ENCODE measurements at places on chromosomes 12 and 14.

DNA sequence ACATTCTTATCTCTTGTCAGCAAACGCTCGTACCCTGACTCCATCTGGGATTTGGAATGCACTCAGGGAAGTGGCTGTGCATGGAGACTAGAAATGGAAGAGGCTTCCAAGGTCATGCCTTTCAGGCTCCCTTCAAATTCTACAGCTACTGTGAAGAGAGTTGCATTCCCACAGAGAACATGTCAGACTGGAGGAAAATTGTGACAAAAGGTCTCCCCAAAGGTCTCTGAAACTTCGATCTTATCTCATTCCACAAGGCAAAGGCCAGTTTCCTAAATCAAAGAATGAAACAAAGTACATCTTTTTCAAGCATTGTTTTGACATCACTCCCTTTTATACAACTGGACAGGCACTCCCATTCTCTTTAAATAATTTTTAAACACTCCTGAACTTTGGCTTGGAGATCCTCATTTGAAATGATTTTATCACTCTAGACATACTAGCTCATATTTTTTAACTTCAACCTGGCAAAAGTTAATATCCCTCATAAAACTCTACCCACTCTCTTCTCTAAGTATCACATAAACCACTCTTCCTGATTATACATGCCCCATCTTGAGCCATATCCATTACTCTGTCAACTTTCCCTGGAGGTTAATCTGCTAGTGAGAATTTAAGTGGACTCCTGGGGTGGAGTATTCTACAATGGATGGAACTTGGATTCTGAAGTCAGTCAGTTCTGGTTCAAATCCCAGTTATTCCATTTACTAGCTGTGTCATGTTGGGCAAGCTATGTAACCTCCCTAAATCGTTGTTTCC, 218.1 kb upstream of the HMGA2 start:
- no peak for DNase-seq

DNA sequence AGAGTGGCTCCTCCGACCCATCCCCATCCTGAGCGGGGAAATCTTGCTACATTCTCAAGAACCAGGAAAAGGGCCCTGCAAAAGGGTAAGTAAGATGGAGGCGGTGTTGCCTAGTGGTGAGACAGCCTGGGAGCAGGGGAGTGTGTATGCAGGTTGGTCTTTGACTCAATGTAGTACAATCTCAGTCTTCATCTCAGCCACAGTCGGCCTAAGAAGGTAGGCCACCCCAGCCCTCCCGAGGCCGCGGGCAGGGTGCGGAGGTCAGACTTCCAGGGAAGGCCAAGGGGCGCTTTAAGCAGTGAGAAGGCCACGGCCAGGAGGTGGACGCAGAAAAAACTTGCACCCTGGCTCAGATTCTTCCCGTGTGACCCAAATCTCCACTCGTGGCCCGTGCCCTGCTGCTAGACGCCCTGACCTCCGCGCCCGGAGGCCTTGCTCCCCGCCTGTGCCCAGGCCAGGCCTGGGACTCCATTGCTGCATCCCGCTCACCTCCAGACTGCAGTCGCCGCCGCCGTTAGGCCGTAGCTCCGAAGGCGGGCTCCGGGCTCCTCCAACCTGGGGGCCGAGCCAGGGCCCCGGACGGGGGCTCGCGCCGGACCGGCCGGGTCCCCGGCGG, 435 bp downstream of the FOXM1 start:
- DNase-seq = no peak

GRCh38 chr12:67617629-67618028, 30.9 kb upstream of the DYRK2 start:
- no peak for DNase-seq

GRCh38 chr14:57617510-57617909, 123.9 kb upstream of the CCDC198 start:
- DNase-seq = no peak

DNA sequence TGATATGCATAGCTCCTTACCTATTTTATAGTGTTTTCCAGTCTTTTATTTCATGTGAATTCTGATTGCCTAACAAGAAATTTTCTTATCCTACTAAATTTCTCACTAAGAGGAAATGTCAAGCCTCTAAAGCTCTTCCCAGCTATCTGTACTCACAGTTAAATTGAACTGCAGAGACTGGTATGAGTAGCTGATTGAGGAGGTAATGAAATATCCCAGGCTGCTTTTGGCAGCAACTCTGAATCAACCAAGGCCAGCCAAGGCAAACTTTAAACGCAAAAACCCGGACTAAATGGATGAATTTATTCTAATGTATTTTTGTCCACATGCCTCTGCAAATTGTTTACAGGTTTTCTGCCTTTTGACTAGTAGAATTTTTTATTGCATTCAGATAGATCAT, 119.1 kb upstream of the PMCH start:
- no peak for DNase-seq

- no peak for DNase-seq
These were observed 45.9 kb downstream of the IFNG start for GRCh38 chr12:68113644-68114043.

DNA sequence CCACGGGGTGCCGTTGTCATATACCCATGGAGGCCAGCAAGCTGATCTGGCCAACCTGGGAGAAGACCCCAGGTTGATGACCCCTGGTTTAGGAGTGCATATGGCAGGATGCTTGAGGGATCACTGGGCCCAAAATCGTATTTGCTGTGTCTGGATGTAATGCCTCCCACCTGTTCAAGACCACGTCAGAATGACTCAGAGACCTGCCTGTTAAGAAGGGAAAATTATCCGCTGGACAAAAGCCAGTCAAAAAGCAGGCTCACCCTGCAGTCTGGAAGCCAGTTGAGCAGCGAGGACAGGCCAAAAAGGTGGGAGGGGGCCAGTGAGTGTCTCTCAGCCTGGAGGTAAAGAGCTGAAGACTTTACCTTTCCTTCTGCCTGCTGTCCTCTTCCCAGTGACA, 449.2 kb downstream of the DPF3 start:
- DNase-seq = no peak

- DNase-seq = no peak
These were observed 76.0 kb downstream of the PAWR start for GRCh38 chr12:79614730-79615129.

DNA sequence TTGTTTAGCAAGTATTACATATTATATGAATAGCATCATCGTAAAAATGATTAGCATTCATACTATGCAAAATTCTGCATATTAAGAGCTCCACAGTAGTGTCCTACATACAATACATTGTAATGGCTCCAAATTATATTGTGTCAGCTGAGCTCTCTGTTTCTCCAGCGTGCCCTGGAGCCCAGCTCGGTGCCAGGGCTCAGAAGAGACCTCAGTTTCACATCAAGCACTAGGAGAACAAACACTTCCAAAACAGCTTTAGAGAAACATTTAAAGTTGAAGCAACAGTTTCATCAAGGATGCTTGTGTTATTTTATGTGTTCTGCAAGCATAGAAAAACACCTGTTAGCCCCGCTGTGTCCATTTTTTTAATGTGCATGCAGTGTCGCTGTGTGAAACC, 456.9 kb downstream of the EGLN3 start:
- DNase-seq = no peak

GRCh38 chr12:49585477-49586459, 17.8 kb upstream of the MCRS1 start:
- DNase-seq = no peak

- no peak for DNase-seq
These were observed 219.1 kb downstream of the FBXL14 start for GRCh38 chr12:1375323-1375722.

DNA sequence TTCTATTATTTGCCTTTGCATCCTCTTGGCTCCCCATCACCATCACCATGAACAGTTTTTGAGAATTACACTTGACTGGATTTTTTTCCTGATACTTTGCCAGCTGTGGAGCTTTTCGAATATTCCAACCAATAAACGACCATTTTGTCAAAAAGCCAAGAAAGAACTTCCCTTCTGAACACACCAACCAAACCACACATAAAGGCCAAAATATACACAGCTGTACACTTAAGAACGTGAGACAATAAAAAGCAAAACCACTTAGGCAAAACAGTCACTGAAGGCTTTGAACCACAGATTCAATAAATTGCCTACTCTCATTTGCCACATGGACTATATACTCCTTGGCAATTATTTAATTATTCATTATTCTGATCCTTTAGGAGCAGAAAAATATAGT, 1.1 kb downstream of the C14orf93 start:
- no peak for DNase-seq
